Naive thymus-derived CD4-positive, alpha-beta T cell (primary cell): ENCODE measurements at places on chromosomes 5 and 9.

DNA sequence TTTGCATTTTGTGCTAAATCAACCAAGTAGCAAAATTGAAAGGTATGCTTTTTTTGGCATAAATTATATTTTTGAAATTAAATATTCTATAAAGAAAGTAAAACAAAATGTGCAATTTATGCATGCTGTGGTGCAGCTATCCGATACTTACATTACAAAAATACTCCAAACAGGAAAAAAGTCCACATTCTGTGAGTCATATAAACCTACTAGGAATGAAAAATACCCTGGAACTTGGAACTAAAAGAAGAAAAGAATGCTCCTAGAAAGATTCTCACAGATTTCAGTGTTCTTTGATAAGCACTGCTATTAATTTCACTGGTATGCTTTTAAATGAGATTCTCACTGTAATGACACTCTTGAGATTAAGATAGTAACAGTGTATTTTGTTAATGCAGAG lies 92.6 kb downstream of the OSMR start:
- no peak overlapping the region for H3K27ac ChIP-seq
- H3K4me1 ChIP-seq, result no peaks in the 10 kb centered on the region
- H3K4me3 ChIP-seq, result no peak overlapping the region
- DNase-seq, result no peak
- no peaks in the 10 kb centered on the region for H3K27me3 ChIP-seq
- H3K36me3 ChIP-seq, result no peaks in the 10 kb centered on the region

DNA sequence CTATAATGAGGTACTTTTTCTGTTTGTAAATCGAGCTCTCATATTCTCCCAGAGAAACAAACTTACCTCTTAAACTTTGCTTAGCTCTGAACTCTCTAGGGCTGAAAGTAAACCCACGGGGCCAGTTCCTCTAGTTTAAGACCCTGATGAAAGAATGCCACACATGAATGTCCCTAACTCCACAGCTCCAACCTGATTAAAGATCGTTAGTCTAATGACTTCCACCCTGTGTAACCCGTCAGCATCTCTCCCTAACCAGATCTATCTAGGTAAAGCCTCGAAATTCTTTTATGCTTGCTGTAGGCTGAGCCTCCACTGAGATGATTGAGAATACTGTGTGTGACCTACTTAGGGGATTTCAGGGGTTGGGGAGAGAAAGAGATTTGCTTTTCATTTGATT lies 27.0 kb downstream of the ADRA1B start:
- H3K36me3 ChIP-seq, result no peaks in the 10 kb centered on the region
- no peak overlapping the region for H3K4me3 ChIP-seq
- no peak for DNase-seq
- H3K27ac ChIP-seq, result no peak overlapping the region
- H3K27me3 ChIP-seq, result no peaks in the 10 kb centered on the region

- no peak overlapping the region for H3K27ac ChIP-seq
- no peaks in the 10 kb centered on the region for H3K27me3 ChIP-seq
- DNase-seq, result no peak
- H3K4me3 ChIP-seq, result no peak overlapping the region
- peaks cover 29% of the 10 kb centered on the region for H3K36me3 ChIP-seq
- no peaks in the 10 kb centered on the region for H3K4me1 ChIP-seq
Measured at GRCh38 chr5:169706758-169707450, 69.8 kb downstream of the DOCK2 start.

DNA sequence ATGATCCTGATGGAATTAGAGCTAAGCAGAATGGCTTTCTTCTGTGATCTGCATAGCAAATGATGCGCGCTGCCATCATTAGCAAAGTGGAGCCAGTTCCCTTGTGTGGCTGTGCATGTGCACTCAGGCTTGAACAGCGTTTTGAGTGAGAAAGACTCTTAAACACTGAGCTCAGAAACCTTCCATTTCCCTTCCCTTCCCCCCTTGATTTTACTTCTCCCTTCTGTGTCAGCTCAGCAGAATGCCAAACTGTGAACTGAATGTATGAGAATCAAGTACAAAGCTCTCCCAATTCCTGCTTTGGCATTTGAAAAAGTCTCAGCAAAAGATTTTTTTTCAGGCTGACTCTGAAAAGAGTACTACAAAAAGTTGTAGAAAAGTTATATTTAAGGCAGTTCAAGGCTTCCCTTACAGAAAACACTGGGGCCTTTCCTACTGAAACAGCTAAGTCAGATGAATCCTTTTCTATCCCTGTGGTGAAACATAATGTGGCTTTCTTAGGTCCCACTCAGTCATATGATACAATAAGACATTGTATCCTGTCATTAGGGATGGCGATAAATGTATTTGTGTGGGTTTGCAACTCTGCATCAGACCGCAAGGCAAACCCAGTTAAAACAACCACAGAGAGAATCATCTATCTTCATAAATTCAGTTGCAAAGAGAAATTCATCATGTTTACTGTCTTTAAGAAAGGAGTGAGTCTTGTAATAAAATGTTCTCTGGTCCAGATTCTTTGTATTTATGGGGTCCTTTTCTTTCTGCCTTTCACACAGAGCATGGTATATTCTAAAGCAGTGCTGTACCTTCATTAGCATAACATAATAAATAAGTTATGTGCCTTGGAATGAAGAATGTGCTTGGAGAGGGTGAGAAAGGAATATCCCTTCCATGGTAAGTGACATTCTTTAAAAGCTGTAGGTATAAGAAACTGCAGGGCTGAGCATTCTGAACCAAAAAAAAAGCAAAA lies 222.6 kb downstream of the CAAP1 start:
- H3K4me1 ChIP-seq, result no peaks in the 10 kb centered on the region
- H3K27me3 ChIP-seq, result no peaks in the 10 kb centered on the region
- no peak for DNase-seq
- no peaks in the 10 kb centered on the region for H3K36me3 ChIP-seq
- no peak overlapping the region for H3K4me3 ChIP-seq

GRCh38 chr5:126542441-126542840 lies 52.6 kb downstream of the ALDH7A1 start:
- H3K4me1 ChIP-seq, result no peaks in the 10 kb centered on the region
- no peak overlapping the region for H3K27ac ChIP-seq
- H3K36me3 ChIP-seq, result no peaks in the 10 kb centered on the region
- no peaks in the 10 kb centered on the region for H3K27me3 ChIP-seq
- DNase-seq, result no peak
- no peak overlapping the region for H3K4me3 ChIP-seq

DNA sequence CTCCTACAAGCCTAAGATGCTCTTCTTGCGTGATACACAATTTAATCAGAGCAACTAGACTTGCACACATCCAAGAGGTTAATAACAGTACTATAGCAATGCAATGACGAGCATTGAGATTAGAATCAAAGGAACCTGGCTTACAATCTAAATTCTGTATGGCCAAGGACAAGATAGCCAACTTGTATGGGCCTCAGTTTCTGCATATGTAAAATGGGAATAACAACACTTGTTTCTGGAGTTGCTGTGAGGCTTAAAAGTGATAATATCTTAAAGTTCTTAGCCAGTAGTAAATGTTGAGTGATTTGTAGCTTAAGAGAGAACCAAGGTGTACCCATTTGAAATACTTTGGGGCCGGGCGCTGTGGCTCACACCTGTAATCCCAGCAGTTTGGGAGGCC lies 2.2 kb upstream of the PUM3 start:
- H3K36me3 ChIP-seq, result no peaks in the 10 kb centered on the region
- no peak overlapping the region for H3K27ac ChIP-seq
- no peak overlapping the region for H3K4me3 ChIP-seq
- no peaks in the 10 kb centered on the region for H3K27me3 ChIP-seq
- no peak for DNase-seq

GRCh38 chr5:141966275-141966962 lies 2.5 kb upstream of the RNF14 start:
- H3K4me3 ChIP-seq, result no peak overlapping the region
- no peak for DNase-seq
- H3K27ac ChIP-seq, result no peak overlapping the region
- H3K36me3 ChIP-seq, result peaks cover 3% of the 10 kb centered on the region
- H3K4me1 ChIP-seq, result peaks cover 20% of the 10 kb centered on the region
- H3K27me3 ChIP-seq, result no peaks in the 10 kb centered on the region

DNA sequence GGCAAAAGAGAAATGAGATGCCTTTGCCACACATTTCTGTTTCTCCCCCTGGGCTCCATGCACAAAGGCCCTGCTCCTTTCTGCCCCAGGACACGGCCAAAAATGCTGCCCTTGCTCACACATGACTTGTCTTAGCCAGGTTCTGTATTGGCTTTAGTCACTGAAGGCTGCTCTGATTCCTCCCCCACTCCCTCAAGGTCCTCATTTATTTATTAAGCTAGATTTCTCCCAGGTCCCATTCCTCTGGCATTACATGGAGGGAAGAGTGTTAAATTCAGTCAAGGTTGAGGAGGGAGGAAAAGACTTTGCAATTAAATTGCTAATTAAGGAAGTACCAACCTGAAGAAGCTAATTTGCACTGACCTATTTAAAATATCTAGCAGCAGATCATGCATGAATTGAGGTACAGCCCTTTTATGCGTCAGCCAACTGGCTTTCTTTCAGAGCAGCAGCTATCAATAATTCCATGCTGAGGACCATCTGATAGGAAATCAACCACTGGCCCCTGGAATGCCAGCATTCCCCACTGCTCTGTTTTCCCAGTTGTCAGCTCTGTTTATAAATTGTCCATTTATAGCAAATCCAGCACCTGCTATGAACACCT lies 81.2 kb upstream of the MAP3K1 start:
- peaks cover 29% of the 10 kb centered on the region for H3K4me1 ChIP-seq
- no peak overlapping the region for H3K27ac ChIP-seq
- H3K36me3 ChIP-seq, result no peaks in the 10 kb centered on the region
- H3K4me3 ChIP-seq, result no peak overlapping the region

DNA sequence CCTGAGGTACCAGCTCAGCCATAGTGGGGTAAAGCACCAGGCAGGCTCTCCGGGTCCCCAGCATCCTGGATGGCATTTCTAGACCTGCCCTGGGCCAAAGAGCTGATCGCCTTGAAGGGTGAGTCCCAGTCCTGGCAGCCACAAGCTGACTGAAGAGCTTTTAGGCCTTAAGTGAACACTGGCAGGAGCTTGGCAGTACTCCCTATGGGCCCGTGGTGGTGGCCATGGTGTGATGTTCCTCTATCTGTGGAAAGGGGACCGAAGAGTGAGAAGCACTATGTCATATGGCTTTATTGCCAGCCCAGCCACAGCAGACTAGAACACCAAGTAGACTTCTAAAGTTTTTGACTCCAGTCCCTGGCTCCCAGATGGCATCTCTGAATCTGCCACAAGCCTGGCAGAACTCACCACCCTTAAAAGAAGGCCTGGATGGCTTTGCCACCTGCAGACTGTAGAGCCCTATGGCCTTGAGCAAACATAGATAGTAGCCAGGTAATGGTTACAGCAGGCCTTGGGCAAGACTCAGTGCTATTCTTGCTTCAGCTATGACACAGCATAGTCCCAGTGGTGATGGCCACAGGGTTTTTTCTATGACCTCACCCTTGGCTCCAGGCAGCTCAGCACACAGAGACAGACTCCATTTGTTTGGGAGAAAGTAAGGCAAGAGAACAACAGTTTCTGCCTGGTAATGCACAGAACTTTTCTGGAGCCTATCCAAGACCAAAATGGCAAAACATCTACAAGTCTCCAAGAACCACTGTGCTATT lies 801.5 kb upstream of the DMAC1 start:
- H3K27ac ChIP-seq, result no peak overlapping the region
- no peak for DNase-seq
- no peaks in the 10 kb centered on the region for H3K36me3 ChIP-seq
- H3K4me1 ChIP-seq, result no peaks in the 10 kb centered on the region

DNA sequence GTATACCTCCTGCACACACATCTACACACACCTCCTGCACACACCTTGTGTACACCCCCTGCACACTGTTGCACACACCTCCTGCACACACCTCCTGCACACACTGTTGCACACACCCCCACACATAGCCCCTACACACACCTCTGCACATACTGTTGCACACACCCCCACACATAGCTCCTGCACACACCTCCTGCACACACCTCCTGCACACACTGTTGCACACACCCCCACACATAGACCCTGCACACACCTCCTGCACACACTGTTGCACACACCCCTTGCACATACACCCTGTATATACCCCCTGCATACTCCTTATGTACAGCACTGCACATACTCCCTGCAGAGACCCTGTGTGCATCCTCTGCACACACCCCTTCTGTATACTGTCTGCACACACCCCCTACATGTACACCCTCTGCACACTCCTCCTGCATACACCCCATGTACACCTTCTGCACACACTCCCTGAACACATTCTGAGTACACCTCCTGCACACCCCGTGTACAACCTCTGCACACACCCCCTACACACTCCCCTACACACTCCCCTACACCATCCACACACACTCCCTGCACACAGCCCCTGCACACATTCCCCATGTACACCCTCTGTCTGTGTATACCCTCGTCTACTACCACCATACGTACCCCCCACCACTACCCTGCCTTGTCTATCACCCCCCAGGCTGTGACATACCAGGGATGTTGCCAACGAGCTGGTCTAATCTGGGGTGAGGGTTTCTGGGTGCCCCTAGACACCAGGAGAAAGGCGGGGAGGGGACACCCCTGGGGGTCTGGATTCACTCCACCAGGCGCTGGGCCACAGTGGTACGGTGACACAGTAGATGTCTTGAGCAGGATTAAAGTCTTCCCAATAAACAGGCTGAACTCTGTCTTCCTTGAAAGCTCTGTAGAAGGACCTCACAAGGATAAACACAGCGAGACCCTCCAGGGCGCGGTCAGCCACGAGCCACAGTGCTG lies 1.1 kb upstream of the CEP72 start:
- H3K27ac ChIP-seq, result peak overlapping the region; percentile 75
- H3K4me3 ChIP-seq, result peak overlapping the region; percentile 59
- no peaks in the 10 kb centered on the region for H3K36me3 ChIP-seq
- H3K27me3 ChIP-seq, result no peaks in the 10 kb centered on the region
- no peak for DNase-seq

GRCh38 chr5:134242146-134242545 lies 16.3 kb upstream of the PPP2CA start:
- DNase-seq, result no peak
- no peak overlapping the region for H3K27ac ChIP-seq
- no peaks in the 10 kb centered on the region for H3K27me3 ChIP-seq
- no peaks in the 10 kb centered on the region for H3K36me3 ChIP-seq
- H3K4me1 ChIP-seq, result no peaks in the 10 kb centered on the region

DNA sequence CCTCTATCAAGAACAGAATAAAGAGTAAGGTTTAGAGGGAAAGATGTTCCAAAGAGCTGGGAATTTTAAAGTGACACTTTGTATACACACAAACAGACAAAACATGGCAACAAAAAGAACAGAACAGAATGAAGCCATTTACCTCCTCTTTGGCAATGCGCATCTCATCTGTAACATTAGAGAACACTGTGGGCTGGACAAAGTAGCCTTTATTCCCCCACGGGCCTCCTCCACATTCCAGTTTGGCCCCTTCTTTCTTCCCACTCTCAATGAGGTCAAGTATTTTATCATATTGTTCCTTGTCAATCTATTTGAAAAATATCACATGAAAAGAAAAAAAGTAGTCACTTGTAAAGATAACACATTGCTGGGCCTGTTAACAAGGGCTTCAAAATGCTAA lies 41.0 kb downstream of the ALDH1A1 start:
- H3K4me3 ChIP-seq, result no peak overlapping the region
- no peaks in the 10 kb centered on the region for H3K36me3 ChIP-seq
- H3K4me1 ChIP-seq, result no peaks in the 10 kb centered on the region

DNA sequence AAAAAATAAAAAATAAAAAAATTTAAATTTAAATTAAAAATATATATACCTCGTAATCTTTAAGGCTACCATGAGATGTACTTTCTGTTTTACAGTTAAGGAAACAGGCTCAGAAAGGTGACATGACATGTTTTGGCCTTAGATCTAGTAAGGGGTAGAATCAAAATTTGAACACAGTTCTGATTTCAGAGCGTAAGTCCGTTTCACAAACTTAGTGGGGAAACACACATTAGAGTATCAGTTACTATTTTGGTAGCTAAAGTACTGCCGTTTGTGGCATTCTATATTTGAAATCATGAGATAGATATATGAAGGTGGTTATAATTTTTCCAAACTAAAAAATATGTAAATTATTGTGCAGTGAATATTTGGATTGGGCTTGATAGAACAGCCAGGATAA lies 186.2 kb downstream of the DENND1A start:
- no peak overlapping the region for H3K27ac ChIP-seq
- H3K36me3 ChIP-seq, result no peaks in the 10 kb centered on the region
- no peaks in the 10 kb centered on the region for H3K27me3 ChIP-seq
